IMR-90 (cell line): ENCODE measurements at places on chromosomes 6 and 20.

DNA sequence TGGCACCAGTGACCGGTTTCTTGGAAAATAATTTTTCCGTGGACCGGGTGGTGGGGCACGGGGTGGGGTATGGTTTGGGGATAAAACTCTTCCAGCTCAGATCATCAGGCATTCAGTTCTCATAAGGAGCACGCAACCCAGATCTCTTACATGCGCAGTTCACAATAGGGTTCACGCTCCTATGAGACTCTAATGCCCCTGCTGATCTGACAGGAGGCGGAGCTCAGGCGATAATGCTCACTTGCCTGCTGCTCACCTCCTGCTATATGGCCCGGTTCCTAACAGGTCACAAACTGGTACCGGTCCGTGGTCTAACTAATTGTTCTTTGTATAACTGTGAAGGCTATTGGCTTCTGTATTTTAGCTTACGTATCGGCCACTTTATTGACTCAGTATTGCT is 51.7 kb downstream of the VSTM2L start:
- no peak overlapping the region for H3K4me3 ChIP-seq
- peaks cover 19% of the 10 kb centered on the region for H3K27me3 ChIP-seq
- H3K36me3 ChIP-seq, result no peaks in the 10 kb centered on the region
- no peak overlapping the region for H3K27ac ChIP-seq
- no peak for DNase-seq
- H3K4me1 ChIP-seq, result peaks cover 9% of the 10 kb centered on the region; the same call in 1 of the 2 replicates

DNA sequence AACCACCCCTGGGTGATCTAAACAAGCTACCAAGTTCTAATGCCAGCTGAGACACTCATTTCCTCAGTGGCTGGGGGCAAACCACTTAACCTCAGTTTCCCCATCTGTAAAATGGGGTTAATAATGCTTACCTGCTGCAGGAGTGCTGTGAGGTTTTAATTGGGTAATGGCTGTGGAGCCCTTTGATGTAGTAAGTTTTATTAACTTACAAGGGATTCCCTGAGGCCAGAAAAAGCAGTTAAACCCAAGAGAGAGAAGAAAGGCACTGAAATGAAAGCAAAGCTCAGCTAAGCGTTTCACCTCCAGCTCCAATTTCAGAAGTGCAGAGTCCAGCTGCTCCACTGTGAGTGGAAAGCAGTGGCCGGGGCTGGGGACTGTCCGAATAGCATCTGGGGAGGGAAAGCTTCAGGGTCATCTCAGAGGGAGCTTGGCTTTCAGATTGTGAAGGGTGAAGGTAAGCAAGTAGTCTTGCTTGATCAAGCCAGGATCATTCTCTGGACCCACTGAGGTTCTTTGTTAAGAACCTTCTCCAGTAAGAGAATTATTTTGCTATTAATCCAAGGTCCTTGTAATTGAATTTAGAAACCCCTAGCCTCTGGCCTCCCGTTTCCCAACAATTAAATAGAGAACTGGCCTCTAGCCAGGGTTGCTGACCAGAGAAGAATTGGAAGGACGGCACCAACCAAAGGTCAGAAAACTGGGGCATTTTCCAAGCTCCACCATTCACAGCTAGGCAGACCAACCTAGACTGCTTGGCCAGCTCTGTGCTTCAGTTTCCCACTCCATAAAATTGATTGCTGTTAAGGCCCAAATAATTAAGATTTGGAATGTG is 20.9 kb upstream of the TCP11 start:
- no peaks in the 10 kb centered on the region; the same call in 1 of the 2 replicates for H3K27me3 ChIP-seq
- no peak overlapping the region for H3K4me3 ChIP-seq
- H3K4me1 ChIP-seq, result peaks cover 17% of the 10 kb centered on the region
- no peak for DNase-seq
- H3K27ac ChIP-seq, result no peak overlapping the region

DNA sequence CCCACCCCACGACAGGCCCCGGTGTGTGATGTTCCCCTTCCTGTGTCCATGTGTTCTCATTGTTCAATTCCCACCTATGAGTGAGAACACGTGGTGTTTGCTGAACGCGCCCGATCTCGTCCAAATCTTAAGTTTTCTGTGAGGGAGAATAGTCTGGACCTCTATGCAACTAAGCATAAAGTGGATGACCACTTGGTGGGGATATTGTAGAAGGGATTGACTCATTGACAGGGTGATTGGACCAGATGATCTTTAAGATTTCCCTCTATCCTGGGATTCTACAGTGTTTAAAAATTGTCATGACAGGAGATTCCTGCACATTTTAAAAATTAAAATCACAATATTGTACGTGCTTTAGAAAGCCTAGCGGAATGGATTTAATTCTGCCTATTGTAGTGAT is 141.3 kb downstream of the TRMT11 start:
- H3K36me3 ChIP-seq, result no peaks in the 10 kb centered on the region
- no peak for DNase-seq
- H3K27ac ChIP-seq, result no peak overlapping the region
- no peaks in the 10 kb centered on the region for H3K27me3 ChIP-seq
- no peaks in the 10 kb centered on the region for H3K4me1 ChIP-seq

GRCh38 chr6:151067684-151068596 is 171.8 kb upstream of the AKAP12 start:
- no peaks in the 10 kb centered on the region for H3K27me3 ChIP-seq
- DNase-seq, result peak; percentile 97
- peaks cover 24% of the 10 kb centered on the region for H3K4me1 ChIP-seq
- peak overlapping the region; percentile 90 for H3K27ac ChIP-seq
- no peak overlapping the region for H3K4me3 ChIP-seq
